ENCODE measurements at places on chromosomes 11 and 22. TPM values are rescaled to one million over a fixed set of nuclear protein-coding genes. Genes with fewer than 3 reads are reported as not detected.

- H3K27ac ChIP-seq: no peak overlapping the region
- no peaks in the 10 kb centered on the region for H3K27me3 ChIP-seq
- DNase-seq: peak; percentile 69
- no peak overlapping the region for H3K4me3 ChIP-seq
- H3K4me1 ChIP-seq: no peaks in the 10 kb centered on the region
Measured at GRCh38 chr11:77173494-77173893, 45.4 kb downstream of the MYO7A start.

FAM181B gene
- total RNA-seq: 1.7 TPM

DNA sequence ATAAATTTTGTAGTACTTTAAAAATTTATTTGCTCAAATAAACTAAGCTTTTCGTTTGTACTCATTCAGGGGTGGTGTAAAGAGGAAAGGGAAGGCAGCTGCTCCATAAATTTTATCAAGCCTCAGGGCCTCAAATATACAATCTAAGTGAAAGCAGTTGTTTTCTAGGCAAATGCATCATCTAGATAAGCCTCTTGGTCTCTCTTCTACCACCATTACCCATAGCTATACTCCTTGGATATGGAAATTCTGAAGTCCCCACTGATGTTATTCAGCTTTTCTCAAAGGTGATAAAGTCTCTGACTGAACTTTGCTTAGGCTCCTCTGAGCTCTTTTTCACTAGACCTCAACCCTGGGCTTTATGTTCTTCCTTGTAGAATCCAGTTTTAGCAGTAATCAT lies 1313.1 kb downstream of the JRKL start:
- no peak for DNase-seq
- no peaks in the 10 kb centered on the region for H3K36me3 ChIP-seq
- no peaks in the 10 kb centered on the region for H3K27me3 ChIP-seq
- H3K27ac ChIP-seq: no peak overlapping the region

DNA sequence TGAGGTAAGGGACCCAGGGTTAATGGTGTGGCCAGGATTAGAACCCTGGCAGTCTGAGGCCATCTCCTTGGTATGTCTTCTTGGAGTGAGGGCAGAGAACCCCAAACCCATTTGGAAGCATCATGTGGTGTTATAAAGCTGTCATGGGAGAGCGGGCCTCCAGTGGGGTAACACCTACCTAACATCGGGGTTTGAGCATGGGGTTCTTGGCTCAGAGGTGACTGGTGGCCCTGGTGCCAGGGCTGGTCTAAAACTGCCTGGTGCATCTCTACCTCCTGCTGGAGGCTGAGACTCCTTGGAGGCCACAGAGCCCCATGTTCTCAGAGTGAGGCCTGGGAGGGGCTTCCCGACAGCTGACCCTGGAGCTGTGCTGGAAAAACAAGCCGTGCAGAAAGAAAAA lies 4.5 kb downstream of the PRDM11 start:
- no peaks in the 10 kb centered on the region for H3K27me3 ChIP-seq
- no peak overlapping the region for H3K27ac ChIP-seq
- no peaks in the 10 kb centered on the region for H3K4me1 ChIP-seq
- DNase-seq: no peak
- no peaks in the 10 kb centered on the region for H3K36me3 ChIP-seq

SYCE3 gene
- total RNA-seq: not detected

NPAS4 gene
- total RNA-seq: 7.0 TPM

DNA sequence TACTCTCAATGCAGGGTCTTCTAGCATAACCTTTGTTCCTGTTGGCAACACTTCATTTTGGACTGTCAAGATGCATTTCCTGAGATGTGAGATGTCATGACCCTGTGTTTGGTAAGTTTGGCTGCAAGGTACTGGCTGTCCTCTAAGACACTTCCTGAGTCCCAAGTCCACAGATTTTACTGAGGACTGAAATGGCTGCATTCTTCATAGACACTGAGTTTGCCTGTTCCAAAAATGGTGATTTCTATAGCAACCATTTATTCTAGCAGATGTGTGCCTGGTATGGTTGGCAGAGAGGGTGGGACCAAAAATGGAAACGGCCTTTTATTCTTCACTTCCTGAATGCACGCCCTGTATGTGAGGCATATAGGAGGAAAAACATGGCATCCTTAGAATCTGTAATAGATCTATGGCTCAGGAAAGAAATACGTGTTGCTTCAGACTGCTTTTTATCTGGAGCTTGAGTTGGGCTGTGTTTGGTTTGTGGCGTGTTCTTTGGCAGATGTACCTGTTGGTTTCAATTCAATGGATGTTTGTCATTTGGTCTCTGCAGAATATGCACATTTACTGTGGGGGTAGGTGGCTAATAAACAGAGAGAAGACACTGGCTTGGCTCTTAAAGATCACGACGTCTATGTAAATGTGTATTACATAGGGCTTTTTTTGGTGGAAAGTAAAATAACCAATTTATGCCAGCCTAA lies 62.4 kb downstream of the ZBTB16 start:
- no peak overlapping the region for H3K27ac ChIP-seq
- no peaks in the 10 kb centered on the region for H3K27me3 ChIP-seq
- DNase-seq: no peak
- no peak overlapping the region for H3K4me3 ChIP-seq
- peaks cover 9% of the 10 kb centered on the region for H3K36me3 ChIP-seq

ROM1 gene
- 9.0 TPM for total RNA-seq

DNA sequence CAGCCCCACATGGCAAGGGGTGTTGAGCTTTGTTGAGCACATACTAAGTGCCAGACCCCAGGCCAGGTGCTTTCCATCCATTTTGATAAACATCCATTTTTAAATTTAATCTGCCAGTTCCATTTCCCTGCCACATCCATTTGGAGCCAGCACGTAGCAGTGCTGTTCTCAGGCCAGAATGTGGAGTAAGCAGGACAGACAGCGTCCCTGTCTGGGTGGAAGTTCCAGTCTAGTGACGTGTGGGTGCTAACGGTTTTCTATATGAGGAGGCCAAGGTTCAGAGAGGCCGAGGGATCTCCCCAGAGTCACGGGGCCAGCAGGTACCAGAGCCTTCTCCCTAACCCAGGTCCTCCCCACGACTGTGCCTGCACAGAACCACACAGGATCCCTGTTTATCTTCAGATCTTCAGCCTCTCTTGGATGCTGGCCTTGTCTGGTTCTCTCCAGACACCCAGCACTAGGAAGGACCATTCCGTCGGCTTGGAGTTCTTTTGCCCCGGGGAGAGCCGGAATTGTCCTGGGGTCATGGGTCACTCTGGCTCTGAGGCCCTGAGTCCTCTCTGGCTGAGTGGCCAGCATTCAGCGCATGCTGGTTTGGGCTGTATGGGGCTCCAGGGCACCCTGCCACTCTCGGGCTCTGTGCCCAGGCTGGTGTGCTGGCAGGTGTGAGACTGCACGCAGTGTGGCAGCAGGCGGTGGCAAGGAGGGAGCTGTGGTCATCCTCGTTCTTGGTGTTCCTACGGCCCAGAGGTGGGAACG lies 63.6 kb upstream of the PPARA start:
- no peaks in the 10 kb centered on the region for H3K36me3 ChIP-seq
- H3K27me3 ChIP-seq: no peaks in the 10 kb centered on the region
- H3K27ac ChIP-seq: peak overlapping the region; percentile 7
- H3K4me1 ChIP-seq: no peaks in the 10 kb centered on the region
- peak; percentile 74 for DNase-seq
- H3K4me3 ChIP-seq: no peak overlapping the region

DNA sequence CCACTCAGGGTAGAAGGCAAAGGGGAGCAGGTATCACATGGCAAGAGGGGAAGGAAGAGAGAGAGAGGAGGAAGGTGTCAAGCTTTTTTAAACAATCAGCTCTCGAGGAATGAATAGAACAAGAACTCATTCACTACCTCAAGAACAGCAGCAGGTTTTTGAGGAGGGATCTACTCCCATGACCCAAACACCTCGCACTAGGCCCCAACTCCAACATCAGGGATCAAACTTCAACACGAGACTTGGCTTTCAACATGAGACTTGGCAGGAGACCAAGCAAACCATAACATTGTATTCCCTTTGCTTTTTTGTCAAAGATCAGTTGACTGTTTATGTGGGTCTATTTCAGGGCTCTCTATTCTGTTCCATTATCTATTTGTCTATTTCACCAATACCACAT lies 26.9 kb upstream of the APOBEC3A start:
- H3K27me3 ChIP-seq: no peaks in the 10 kb centered on the region
- H3K27ac ChIP-seq: no peak overlapping the region
- no peak for DNase-seq
- no peak overlapping the region for H3K4me3 ChIP-seq
- no peaks in the 10 kb centered on the region for H3K36me3 ChIP-seq

MCAM gene
- 525 TPM for total RNA-seq

DNA sequence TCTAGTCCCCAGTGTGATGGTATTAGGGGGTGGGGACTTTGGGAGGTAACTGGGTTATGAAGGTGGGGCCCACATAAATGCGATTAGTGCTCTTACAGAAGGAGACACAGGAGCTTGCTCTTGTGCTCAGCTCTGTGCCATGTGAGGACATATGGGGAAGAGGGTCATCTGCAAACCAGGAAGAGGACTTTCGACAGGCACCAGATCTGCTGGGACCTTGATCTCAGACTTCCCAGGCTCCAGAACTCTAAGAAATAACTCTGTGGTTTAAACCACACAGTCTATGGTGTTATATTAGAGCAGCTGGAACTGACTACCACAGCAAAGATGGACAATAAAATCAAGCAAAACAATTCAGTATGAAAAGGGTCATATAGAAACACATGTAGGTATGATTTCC lies 26.7 kb downstream of the NNMT start:
- H3K27me3 ChIP-seq: no peaks in the 10 kb centered on the region
- DNase-seq: no peak
- no peak overlapping the region for H3K4me3 ChIP-seq
- H3K36me3 ChIP-seq: no peaks in the 10 kb centered on the region

- no peaks in the 10 kb centered on the region for H3K4me1 ChIP-seq
- H3K27ac ChIP-seq: no peak overlapping the region
- H3K4me3 ChIP-seq: peak overlapping the region; percentile 2
- H3K27me3 ChIP-seq: no peaks in the 10 kb centered on the region
- no peak for DNase-seq
Measured at GRCh38 chr11:33700063-33700501, 544 bp downstream of the C11orf91 start.

DNA sequence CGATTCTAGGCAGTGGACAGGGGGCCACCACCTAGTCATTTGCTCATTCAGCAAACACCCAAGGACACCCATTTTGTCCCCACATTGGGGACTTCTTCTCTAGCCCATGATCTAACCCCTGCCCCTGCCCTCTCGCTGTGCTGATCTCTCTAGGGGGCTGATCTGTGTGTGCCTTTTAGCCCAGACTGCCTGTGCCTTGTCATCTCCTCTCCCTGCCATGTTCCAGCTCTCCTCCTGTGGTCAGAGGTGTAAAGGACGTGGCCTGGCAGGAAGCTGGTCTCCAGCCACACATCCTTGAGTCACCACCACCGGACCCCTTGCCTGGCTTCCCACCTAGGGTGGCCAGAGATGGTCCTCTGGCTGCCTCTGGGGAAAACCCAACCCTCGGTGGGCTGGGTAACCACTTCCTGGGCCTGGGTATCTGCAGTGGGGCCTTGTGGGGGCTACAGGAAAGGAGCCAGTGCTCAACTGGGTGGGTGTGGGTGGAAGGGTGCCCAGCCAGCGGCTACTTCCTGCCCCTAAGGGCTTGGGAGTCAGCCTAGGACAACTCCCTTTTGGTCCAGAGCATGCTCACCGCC lies 1.3 kb downstream of the CTSW start:
- no peaks in the 10 kb centered on the region for H3K4me1 ChIP-seq
- H3K27ac ChIP-seq: no peak overlapping the region
- no peaks in the 10 kb centered on the region for H3K27me3 ChIP-seq
- peak; percentile 30 for DNase-seq
- no peak overlapping the region for H3K4me3 ChIP-seq

DNA sequence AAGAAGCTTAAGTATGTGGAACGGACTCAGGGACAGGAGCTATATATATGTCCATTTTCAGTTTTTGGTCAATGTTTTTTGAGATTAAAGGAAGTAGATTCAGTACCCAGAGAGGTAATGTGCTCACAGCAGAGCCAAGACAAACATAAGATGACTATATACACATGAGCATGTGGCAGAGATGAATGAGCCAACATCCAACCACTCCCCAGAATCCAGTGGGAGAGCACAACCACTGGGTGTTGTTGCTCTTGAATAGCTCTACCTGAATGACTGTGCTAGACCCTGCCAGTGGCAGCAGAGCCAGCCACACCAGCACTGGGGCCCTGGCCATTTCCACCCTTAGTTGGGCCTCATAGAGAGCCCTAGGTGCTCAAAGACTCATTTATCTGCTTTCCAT lies 10.7 kb upstream of the SYTL2 start:
- no peak overlapping the region for H3K4me3 ChIP-seq
- no peaks in the 10 kb centered on the region for H3K36me3 ChIP-seq
- no peak overlapping the region for H3K27ac ChIP-seq
- DNase-seq: no peak
- H3K27me3 ChIP-seq: no peaks in the 10 kb centered on the region
- H3K4me1 ChIP-seq: no peaks in the 10 kb centered on the region

TMPRSS13 gene
- 0.45 TPM for total RNA-seq

GRCh38 chr11:28343304-28344233 lies 235.4 kb downstream of the METTL15 start:
- no peaks in the 10 kb centered on the region for H3K27me3 ChIP-seq
- no peak for DNase-seq
- no peak overlapping the region for H3K27ac ChIP-seq
- no peak overlapping the region for H3K4me3 ChIP-seq

DNA sequence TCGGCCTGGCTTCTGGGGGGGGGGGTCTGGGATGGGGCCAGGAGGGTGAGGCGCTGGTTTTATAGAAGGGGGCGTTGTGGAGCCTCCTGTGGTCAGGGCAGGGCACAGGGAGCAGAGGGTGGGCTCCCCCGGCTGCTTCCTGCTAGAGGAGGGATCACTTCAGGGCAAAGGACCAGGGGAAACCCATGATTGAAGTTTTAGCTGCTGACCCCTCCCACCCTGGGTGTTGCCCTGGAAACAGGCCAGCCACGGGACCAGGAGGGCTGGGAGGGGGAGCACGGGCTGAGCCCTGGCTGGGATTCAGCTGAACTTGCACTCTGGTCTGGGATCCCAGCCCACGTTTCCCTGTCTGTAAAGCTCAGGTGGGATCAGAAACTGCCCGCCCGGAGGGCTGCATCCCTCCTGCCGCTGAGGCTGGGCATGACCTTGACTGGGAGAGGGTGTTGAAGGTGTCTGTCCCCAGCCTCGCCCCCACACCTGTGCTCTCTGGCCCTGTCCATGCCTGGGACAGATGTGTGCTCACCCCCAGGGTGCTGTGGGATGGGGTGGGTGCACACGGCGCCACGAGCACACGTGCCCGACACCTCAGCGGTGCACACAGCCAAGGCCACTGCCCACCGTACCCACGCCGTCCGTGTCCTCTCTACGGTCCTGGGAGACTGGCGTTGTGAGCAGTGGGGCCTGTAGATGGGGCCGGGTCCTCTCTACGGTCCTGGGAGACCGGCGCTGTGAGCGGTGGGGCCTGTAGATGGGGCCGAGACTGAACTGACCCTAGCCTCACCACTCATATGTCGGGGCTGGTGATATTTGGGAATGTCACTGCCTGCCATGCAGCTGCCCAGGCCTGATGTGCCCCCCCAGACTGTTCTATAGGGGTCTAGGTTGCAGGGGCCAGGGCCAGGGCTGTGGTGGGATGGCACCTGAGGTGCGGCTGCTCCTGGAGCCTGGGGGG lies 2.3 kb downstream of the TSPAN4 start:
- H3K4me1 ChIP-seq: no peaks in the 10 kb centered on the region
- H3K36me3 ChIP-seq: no peaks in the 10 kb centered on the region
- peak overlapping the region; percentile 53 for H3K27ac ChIP-seq
- no peak overlapping the region for H3K4me3 ChIP-seq
- no peaks in the 10 kb centered on the region for H3K27me3 ChIP-seq
